SW480 (cell line): ENCODE measurements at places on chromosomes 16 and 17.

- DNase-seq, result no peak
Observed at GRCh38 chr16:85469929-85470590, 143.1 kb upstream of the GSE1 start.

GRCh38 chr17:28896491-28896883, 1.0 kb downstream of the FLOT2 start:
- no peak for DNase-seq

GRCh38 chr16:70476272-70477020, 22.1 kb downstream of the FCSK start:
- peak; percentile 79 for DNase-seq

DNA sequence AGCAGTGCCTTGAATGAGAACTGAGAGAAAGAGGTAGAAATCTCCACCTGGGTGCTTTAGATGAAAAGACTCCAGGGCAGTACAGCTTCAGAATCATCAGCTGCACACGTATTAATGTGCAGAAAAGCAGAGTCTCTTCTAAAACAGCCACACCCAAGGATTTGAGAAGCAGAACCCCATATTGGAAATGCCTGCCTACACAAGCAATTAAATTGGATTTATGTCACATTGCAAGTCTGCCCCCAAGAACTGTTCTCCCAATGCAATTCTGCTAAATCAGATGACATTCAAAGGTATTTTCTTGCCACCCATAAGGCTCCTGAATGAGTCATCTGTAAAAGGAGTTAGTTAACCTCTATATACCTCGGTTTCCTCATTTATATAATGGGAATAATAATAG, 326.0 kb upstream of the C16orf82 start:
- no peak for DNase-seq

DNA sequence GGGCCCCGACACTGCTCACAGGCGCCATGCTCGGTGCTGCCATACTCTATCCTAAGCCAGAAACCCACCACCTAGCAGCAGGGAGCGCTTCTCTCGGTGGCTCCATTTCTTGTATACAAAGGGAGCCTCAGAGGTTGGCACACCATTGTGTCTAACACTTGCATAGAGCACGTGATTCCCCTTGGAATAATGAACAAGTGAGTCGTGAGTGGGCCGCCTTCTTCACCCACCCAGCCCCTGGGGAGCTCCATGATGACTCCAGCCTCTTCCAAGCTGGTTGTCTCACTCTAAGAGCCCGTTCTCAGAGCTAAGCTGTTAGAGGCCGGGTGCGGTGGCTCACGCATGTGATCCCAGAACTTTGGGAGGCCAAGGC, 82.3 kb upstream of the ZNF469 start:
- DNase-seq, result no peak

DNA sequence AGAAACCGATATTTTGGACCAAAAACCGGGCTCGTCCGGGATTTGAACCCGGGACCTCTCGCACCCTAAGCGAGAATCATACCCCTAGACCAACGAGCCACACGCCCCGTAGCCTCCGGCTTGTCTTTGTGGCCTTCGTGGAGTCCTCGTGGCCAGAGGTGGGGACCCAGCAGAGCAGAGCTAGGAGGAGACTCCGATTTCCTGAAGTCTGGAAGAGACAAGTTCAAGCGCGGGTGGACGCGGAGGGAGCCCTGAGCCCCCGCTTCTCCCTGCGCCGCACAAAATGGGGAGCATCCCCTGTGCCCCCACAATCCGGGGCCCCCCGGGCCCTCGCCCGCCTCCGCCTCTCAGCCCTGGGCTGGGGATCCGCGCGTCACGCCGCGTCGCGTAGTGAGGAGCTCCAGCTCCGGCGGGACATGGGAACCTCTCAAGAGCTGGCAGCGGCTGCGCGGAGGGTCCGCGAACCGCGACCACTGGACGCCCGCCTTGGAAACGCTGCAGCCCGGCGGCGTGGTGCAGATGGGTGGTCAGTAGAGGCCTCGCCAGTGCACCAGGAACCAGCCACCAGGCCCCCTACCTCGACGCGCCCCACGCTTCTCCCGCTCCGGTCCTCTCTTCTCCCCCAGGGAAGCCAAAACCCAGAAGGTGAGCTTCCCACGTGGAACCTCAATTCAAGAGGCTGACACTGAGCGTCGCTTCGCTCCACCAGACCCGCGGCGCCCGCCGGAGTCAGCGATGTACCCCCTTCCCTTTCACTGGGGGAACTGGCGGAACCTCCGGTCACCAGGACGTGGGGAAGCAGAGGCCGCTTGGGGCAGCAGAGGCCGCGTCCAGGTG, 5.2 kb upstream of the OR1F1 start:
- peak; percentile 88 for DNase-seq

GRCh38 chr16:24955975-24956731, 59.0 kb downstream of the ARHGAP17 start:
- DNase-seq, result no peak

DNA sequence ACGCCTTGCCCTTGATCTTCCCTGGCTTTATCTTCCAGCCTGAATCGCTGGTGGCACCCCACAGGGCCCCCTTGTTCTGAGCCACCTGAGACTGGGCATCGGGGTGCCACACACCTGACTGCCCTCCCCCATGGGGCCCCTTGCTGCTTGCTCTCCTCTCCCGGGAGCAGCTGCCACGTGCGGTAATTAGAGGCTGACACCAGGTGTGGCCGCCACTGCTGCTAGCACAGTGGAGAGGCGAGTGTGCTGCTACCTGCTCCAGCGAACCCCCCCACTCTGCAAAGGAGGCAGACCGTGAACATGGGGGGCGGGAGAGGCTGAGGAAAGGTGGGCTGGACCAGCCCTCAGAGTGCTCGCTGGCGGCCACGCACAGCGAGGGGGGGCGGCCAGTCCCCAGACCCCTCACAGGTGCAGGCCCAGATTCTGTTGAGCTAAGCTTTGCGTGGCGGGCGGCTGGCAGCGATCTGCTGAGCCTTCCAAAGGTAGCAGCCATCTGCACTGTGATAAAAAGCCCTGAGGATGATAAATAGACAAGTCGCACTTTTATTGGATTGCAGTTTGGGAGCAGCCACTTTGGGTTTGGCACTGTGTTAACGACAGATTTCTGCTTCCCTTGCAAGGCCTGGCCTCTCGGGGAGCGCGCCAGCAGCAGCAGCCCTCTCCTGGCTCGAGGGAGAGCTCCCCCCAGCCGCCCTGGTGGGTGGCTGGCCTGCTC, 167.9 kb upstream of the GSE1 start:
- peak; percentile 58 for DNase-seq

DNA sequence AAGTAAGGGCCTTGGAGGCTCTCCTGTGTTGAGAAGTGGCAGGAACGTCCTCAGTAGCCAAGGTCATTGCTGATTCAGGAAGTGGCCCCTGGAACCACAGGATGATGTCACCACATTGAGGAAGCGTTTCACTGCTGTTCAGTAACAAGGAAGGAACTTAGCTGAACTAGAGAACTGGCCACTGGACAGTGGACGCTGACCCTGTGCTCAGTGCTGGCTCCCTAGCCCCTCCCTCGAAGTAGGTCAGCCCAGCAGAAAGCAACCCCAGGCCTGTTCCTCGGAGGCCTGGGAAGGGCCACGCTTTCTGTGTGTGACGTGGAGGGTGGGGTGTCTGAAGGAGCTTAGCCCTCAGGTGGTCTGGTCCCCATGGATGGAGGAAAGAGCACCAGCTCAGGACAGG, 58.3 kb downstream of the B9D1 start:
- peak; percentile 63 for DNase-seq

GRCh38 chr17:47239967-47240651, 13.5 kb upstream of the ITGB3 start:
- DNase-seq, result peak; percentile 59

DNA sequence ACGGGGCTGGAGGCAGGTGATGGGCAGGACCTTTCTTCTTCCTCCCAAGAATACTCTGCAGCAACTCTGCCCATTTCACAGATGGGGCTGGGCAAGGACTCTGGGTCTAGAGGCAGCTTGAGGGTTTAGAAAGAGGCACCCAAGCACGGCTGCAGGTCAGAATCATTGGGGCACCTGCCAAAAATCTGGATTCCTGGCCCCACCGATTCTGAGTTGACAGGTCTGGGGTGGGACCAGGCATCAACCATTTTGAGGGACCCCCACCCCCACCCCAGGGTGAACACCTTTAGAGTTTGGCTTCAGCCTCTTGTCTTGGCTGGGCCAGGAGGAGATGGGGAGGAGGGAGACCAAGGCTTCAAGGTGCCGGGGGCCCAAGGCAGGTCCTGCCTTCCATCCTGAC, 5.3 kb downstream of the SPPL2C start:
- DNase-seq, result no peak

DNA sequence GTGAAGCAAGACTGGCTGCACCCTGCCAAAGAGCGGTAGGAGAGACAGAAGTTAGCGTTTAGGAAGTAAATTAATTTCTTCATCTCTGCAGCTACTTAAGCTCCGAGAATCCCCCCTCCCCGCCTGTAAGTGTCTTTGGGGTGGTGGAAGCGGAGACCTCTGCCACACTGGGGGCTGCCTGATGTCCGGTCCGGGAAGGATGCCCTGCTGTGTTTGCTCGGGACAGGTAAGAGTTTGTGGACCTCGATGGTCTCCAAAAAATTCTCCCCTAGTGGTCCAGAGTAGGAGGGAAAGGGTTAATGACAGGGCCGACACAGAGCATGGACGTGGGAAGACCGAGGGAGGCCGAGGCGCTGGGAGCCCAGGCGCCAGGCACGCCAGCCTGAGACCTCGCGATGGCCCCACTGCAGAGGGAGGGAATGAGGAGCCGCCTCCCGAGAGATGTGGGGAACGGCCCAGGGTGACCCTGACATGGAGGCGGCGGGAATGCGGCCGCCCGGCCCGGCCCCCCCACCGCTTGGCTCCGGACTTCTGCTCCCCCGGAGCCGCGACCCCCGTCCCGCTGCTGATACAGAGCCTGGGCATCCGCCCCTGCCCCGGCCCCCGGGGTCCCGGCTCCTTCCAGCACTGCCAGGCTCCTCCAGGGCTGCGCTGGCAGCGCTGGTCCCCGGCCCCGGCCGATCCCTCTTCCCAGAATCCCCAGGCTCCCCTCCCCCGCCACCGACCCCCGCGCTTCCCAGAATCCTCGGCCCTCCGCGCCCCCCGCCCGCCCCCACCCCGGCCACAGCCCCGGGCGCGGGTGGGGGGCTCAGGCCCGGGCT, 680 bp downstream of the ZNF629 start:
- peak; percentile 41 for DNase-seq

DNA sequence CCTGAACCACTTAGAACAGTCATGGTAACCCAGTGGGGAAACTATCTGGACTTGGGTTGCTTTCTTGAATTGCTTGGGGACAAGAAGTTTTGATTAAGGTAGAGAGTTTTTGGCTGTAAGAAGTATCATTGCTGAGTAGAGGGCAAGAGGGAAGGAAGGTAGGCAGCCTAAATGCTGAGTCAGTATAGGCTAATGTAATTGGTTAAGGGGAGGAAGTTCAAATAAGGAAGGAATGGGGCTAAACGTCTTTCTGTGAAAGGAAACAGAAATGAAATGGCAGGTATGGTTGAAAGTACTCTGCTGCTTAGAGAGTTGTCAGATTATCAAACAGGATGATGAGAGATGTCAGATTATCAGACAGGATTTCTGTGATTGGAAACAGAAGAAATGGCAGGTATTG, 20.3 kb downstream of the KPNB1 start:
- no peak for DNase-seq

DNA sequence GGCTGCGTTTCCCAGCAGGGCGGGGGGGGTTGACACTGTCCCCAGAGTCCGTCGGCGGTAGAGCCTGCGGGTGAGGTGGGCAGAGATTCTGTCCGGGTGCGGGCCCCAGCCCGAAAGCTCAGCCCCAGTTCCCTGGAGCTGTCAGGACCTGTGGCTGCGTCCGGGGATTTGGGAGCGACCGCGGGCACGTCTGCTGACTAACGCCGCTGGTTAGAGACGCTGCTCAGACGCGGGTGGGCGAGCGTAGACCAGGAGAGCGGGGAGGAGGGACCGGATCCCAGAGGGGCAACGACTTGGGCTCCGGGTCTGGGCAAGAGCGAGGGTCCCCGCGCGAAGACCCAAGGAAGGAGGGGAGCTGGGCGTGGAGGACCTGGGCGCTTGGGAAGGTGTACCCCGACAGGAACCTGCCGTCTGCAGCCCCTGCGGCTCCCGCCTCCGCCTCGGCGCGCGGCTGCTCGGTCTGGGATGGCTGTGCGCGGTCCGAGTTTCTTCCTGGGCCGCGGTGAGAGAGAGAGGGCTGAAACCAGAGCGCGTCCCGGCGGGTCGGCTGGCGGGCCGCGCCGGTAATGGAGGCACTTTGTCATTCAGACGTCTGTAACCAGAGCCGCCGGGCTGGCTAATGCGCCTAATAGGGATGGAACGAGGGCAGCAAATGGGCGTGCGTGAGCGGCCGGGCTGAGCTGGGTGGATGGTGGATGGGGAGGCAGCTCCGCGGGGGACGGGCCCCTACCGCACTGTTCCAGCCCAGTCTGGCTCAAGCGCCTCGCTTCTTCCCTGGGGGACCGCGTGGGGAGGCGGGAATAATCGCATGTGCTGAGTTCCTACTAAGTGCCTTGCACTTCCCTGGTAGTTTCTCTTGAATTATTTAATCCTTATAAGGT, 2.3 kb downstream of the NGFR start:
- DNase-seq, result peak; percentile 46

DNA sequence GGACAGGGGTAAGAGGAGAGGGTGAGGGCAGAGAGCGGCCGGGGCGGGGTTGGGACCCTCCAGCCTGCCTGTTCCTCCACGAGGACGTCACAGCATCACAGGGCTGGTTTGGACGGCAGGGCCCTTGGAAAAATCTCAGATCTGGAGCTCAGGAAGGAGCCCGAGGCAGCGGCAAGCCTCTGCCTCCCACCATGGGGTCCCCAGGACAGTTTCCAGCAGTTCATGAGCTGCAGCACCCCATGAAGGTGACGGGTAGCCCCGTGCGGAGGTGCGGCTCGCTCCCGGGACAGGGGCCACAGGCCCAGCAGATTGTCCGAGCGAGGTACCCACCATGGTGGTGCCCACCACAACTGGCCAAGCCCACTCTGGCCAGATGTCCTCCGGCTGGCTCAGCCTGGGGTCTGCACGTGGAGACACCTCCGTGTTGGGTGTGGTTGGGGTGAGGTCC, 21.3 kb downstream of the TPSD1 start:
- DNase-seq, result no peak

GRCh38 chr16:23027386-23027785, 121.9 kb downstream of the USP31 start:
- DNase-seq, result no peak

DNA sequence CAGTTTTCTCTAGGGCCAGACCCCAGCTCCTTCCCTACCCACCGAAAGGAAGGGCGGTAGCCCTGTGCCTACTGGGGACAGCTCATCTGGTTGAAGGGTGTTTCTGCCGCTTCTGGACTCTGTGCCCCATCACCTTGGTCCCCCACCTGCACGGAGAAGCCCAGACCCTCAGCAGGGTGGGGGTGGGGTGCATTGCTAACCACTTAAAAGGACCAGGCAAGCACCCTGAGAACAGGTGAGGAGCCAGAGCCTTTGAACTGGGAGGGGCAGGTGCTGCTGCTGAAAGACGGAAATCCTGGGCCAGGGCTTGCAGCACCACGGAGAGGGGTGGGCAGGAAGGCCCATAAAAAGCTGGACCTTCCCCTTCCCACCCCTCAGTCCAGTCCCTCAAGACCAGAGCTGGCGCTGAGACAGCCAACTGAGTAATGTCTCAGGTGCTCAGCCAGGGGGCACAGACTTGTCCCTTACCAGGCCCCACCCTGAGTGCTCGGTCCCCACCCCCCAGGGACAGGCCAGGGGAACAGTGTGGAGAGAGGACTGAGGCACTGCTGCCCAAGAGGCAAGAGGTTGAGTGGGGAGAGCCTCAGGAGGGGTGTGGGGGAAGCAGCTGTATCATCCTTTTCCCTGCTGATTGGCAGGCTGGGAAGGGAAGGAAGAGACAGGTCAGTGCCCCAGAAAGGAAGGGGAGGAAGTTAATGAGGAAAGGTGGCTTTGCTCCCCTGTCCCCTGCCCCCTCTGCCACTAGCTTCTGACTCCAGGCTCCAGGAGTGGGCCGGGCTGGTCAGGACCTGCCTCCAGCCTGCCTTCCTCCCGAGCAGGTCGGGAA, 10.9 kb upstream of the SP2 start:
- peak; percentile 66 for DNase-seq
